ENCODE measurements at places on chromosomes 3 and 15.

DNA sequence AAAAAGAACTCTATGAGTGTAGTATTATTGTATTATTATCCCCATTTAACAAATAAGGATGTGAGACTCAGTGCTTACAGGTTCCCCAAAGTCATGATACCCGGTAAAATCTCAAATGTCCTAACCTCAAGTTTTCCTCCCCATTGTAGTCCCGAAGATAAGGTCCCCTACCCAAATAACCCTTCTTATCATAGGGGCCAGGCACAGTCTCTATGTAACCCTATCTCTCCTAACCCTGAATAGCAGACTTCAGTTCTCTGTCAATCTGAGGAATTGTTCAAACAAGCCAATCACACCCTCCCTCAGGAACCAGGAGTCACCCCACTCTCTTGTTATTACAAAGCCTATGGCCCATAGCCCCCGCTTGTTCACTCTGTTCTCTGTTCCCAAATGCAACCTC is 10.5 kb upstream of the SUSD5 start:
- DNase-seq = no peak

GRCh38 chr3:145869958-145870357 is 291.0 kb downstream of the PLOD2 start:
- peak; percentile 54 for DNase-seq

GRCh38 chr3:120349855-120350125 is 636 bp upstream of the LRRC58 start:
- no peak for DNase-seq

DNA sequence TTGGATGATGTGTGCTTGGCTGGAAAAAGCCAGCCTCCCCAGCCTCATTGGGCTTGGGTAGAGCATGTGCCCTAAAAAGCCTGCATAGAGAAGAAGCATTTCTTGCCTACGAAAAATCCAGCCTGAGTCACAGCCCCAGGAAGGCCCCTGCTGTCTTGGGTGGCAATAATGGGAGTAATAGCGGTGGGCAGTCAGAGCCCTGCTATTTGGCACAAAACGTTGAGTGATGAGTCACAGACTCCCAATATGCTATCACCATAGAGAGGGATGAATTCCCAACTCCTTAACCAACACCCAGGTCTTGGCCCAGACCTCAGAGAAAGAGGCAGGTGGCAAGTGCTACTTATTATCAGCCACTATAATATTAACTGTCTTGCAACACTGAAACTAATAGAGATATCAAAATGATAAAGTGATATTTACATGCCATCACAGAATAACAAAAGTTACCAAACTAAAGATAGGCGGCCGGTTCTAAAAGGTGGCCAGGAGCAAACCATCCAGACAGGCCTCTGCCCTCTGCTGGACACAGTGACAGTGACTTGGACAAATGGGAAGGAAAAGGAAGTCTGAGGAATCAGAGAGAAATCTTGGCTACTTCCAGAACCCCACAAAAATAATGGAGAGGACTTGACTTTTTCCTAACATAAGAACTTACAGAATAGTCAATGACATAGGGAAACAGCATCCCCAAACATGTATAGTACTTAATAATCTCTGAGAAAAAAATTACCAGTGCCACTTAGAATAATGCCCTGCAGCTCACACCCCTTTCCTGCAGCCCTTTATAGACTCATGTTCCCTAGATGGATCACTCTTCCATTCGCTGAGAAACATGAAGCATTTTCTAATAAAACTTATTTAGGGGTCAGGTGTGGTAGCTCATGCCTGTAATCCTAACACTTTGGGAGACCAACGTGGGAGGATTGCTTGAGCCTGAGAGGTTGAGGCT is 51.9 kb upstream of the MUC13 start:
- no peak for DNase-seq

DNA sequence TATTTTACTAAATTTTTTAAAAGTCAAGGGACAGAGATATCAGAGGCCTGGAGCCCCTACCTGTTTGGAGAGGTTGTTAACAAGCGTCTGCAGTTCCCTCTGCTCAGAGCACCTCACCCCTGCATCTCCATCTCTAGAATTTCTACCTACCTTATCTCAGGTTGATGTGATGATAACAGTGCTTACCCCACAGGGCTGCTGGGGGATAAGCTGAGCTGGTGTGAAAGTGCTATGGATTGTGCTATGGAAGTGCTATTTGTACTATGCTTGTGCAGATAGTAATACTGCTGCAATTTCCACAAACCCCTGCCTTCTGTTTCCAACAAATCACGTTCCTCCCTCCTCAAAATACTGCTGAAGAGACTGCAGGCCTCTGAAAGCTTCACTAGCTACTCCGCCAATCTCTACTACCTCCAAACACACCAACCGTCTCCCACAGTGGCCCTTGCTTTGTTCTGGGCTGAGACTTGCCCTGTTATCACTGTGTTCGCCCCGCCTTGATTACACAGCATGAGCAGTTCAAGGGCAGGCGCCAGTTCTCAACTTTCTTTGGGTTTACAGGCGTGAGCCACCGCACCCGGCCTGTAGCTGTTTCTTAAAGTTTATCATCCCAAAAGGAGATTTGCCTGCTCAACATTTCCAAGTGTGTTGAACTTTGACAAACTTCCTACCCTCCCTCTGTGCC is 28.4 kb upstream of the PARL start:
- DNase-seq = no peak

- DNase-seq = no peak
Measured at GRCh38 chr3:192011137-192011536, 550.2 kb downstream of the PYDC2 start.

- no peak for DNase-seq
Measured at GRCh38 chr3:21839176-21839575, 88.2 kb upstream of the ZNF385D start.

GRCh38 chr3:150172356-150172755 is 201.7 kb upstream of the PFN2 start:
- no peak for DNase-seq
